ENCODE measurements at places on chromosomes 4 and X.

GRCh38 chrX:122552286-122552800 is 631.7 kb upstream of the GRIA3 start:
- DNase-seq = no peak

- no peak for DNase-seq
Measured at GRCh38 chrX:29617276-29617675, 598.1 kb upstream of the MAGEB2 start.

DNA sequence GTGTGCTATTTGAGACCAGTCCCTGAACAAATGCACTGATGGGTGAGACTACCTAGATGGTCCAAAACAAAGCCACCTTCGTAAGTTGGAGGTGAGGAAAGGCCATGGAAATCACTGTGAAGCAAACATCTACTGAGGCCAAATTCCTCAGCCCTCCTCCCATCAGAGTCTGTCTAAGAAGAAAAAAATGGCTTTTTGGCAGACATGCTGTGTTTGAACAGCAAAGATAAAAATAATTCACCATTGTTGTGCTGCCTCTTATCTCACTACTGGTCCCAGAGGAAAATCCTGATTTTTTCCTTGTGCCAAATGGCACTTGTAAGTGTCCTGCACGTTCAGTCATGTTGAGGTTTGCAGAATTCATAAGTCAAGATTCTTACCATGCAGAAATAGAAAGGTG is 7.9 kb downstream of the MAGEB18 start:
- no peak for DNase-seq

- no peak for DNase-seq
Measured at GRCh38 chr4:124037236-124037635, 640.6 kb downstream of the SPRY1 start.

DNA sequence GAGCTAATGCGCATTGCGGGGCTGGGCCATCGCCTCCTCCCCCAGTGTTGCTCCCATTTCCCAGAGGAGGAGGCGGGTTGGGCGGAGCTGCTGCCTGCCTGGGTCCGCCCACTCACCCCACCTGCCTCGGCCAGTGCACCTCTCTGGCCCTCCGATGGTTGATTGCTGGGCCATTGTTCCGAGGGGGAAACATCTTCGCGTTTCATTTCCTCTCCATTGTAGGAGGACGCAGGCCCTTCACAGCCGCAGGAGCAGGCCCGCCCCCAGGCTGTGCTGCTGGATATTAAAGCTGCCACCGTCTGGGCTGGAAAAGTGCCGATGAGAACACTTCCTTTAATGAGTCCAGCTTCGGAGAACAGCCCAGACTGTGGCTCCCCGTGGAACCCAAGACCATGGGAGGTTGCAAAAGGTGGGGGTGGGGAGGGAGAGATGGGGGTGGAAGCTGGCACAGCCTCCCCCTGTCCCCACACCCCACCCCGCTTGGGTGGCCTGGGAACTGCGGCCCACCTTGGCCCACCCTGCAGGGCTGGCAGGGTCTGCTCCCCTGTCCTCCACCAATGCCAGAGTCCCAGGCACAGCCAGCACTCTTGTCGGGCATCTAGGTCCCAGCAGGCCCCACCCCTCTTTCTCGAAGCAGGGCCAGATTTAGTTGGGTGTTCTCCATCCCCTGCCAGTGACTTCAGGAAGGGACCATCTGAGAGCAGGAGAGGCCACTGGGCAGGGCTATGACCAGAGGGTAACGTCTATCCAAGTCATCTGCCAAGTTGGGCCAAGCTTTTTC is 96.6 kb downstream of the ADRA2C start:
- DNase-seq = no peak

DNA sequence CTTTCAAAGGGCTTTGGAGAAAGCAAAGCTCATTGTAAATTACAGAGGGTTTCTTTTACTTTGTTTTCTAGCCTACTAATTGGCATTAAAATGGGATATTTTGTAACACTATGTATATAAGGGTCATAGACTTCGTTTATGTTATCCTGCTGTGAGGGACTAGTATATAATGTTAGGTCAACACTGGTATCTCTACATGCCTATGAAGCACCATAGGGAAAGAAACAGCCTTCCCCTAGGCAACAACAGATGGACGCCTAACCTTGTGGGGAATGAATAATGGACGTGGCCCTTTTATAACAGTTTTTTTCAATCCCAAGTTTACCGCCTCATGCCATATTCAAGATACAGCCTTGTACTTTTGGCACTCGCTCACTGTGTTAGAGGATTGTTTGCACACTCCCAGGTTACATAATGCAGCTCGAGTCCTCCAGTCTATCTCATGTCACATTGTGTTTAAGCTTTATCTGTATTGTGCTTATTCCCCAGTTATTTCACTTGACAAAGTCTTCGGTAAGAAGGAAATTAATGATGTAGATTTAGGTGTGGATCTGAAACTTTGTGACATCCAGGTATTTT is 711.0 kb downstream of the RPA4 start:
- no peak for DNase-seq

GRCh38 chr4:173782660-173783059 is 252.6 kb upstream of the HAND2 start:
- DNase-seq = no peak

- no peak for DNase-seq
Measured at GRCh38 chrX:39324233-39324930, 523.1 kb downstream of the MID1IP1 start.

GRCh38 chrX:116318672-116319071 is 117.7 kb upstream of the SLC6A14 start:
- DNase-seq = no peak

GRCh38 chrX:112677167-112677566 is 2.6 kb downstream of the LHFPL1 start:
- no peak for DNase-seq

DNA sequence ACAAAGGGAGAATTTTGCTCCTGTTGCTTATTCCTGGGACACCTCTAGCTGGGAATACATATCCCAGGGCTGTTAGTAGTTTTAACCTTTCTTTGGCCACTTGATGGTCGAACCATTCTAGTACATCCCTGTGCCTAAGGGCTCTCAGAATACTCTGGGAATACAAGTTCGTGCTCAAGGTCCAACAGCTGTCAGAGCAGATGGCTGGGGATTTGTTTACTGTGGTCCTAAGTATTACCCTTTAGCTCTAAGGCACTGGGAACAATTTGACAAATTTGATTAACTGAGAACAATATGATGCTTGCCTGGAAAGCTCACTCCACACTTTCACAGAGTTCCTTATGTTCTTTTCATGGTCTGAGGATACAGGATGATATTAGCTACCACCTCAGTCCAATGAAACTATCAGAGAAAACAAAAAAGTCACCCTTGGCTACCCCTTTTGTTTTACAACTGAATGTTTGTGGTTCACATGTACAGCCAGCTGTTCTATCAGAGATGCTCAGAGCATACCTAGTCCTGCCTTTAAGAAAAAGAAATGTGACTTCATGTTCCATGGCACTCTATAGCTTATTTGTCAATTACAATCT is 47.4 kb upstream of the PHOX2B start:
- no peak for DNase-seq

GRCh38 chr4:76546327-76546726 is 111.3 kb downstream of the SHROOM3 start:
- no peak for DNase-seq

- DNase-seq = no peak
Measured at GRCh38 chr4:119053245-119053644, 82.4 kb upstream of the MYOZ2 start.

DNA sequence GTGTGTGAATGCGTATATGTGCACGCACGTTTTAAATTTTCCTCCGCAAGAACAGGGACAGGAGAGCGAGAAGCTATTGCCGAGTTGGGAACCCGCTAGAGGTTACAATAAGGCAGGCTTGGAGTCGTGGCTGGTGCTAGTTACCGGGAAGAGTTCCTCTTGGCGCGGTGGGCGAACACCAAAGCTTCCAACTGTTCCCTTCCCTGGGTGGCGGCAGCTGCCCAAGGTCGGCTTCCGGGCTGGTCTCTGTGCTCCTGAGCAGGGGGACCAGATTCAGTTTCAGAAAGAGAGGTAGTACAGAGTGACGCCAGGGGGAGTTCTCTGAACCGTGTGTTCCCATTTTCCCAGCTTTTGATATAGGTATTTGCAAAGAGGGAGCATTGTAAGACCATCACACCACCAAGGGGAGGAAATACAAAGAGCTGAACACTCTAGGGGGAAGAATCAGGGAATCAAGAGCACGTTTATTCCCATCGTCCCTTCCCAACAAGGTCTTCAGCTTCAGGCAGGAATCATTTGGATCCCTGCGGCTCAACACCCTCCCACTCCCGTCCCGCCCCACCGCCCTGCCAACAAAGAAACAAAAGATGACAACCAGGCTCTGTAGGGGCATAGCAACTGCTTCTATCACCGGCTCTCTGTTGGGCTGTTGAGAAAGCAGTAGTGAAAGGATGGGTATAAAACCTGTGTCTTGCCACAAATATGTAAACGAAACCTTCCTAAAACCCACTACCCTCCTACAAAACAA is 113.6 kb upstream of the TEX13C start:
- DNase-seq = no peak

DNA sequence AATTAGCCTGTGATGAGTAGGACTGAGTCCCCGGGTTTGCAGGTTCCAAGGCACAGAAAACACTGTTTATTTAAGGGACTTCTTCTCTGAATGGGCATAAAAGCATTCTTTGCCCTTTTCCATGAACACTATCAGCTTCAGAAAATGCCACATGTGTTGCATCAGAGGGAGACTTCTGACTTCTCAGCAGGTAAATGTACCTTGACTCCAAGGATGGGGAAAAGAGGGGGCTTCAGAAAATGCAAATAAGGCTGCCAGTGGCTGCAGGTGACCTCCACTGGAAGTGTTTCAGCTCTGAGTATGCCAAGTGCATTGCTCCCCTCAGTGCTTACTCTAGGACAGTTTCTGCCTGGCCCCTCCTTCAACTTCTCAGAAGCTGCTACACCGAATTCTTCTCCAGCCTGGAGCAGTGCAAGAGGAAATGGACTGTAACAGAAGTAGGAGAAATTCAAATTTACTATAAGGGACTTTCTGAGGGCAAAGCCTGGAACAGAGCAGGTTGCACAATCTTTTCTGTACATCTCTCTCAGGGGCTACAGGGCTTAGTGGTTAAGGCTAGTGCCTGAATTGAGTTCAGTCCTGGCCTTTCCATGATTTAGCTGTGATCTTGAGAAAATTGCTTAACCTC is 233.2 kb downstream of the PTTG2 start:
- no peak for DNase-seq

GRCh38 chr4:86895692-86896488 is 3.7 kb upstream of the C4orf36 start:
- no peak for DNase-seq

- DNase-seq = no peak
Measured at GRCh38 chr4:177304094-177304493, 5.6 kb upstream of the NEIL3 start.

- no peak for DNase-seq
Measured at GRCh38 chrX:112874614-112875013, 34.0 kb upstream of the AMOT start.

DNA sequence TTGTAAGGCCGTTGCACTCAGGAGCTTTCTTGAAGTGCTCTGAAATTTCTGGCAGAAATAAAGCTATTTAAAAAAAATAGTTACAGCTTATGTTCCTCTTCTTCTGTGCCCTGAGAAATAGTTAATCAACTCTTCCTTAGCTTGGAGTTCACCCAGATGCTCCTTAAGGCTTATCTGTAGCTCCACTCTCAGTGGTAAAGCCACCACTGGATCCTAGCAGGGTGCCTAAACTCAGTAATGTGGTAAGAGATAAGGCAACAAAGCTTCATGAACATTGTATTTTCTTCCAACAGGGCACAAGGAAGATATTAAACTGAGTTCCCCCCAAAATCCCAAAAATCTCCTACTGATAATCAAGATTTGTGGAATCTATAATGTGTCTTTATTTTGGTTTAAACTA is 299.5 kb downstream of the MAPK10 start:
- DNase-seq = no peak

DNA sequence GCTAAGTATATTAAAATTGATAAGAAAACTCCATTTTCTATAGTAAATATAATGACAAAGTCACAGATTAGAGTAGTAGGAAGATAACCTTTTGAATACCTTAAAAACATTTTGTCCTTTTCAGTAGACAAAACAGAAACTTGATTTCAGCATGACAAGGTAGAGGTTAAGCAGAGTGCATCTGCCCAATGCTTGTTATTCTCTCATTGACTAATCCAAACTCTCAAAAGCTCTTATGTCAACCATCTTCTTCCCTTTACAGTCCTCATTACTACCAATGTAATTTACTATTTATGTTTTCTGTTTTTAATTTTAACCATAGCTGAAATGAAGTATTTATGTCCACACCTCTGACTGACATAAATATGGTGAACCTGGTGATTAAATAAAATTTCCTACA is 11.1 kb downstream of the NIPAL1 start:
- no peak for DNase-seq

- no peak for DNase-seq
Measured at GRCh38 chrX:47499293-47499692, 16.3 kb upstream of the ZNF41 start.

GRCh38 chrX:150767045-150767395 is 73.8 kb downstream of the MTMR1 start:
- DNase-seq = no peak

DNA sequence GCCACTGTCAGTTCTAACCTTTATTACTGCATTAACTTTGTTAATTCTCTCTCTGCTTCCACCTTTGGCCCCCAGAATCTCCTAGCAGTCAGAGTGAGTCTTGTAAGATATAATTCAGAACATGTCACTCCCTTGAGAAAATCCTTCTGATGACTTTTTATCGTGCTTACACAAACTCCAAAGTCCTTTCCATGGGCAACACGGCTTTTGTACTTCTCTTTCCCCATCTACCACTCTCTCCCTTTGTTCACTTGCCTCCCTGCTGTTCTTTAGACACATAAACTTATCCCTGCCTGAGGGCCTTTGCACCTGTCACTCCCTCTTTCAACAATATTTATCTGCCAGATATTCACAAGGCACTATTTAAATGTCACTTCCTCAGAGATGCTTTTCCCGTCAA is 64.8 kb downstream of the MAOB start:
- DNase-seq = no peak

DNA sequence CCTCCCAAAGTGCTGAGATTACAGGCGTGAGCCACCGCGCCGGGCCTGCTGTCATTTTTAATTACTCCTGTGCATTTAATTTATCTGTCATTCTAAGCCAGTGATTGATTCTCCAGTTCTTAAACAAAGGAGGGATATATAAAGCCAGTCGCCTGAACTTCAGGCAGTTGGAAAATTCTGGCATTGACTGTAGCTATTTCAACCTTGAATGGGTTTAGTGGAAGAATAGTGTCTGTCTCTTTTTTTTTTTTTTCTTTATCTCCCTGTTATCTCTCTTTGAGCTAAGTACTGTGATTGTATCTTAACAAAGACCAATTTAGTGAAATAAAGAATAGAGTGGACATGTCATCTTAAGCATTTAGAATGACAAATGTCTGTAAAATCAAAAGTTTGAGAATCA is 11.0 kb downstream of the NEIL3 start:
- no peak for DNase-seq

DNA sequence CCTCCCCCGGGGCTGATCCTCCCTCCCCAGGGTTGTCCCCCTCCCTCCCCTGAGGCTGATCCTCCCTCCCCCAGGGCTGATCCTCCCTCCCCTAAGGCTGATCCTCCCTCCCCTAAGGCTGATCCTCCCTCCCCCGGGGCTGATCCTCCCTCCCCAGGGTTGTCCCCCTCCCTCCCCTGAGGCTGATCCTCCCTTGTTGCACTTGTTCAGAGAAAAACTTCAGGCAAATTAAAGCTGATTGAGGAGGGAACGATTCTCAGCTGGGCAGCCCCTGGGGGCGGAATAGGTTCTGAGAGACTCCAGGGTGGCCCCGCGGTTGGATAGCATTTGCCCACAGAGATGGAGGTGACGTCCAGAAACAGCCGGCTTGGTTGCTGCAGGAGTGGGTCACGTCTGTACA is 110.7 kb upstream of the ADRA2C start:
- DNase-seq = no peak

- DNase-seq = no peak
Measured at GRCh38 chrX:115897956-115898355, 272.6 kb upstream of the AGTR2 start.

GRCh38 chr4:14233126-14233525 is 605.6 kb upstream of the BOD1L1 start:
- DNase-seq = no peak

Measured in activated T-helper 1 cell treated with anti-CD3 and anti-CD28 coated beads, Interleukin-2, amount 50 U/mL, for 16 hours (primary cell).